T-helper 1 cell (primary cell): ENCODE measurements at places on chromosomes 3 and 15.

DNA sequence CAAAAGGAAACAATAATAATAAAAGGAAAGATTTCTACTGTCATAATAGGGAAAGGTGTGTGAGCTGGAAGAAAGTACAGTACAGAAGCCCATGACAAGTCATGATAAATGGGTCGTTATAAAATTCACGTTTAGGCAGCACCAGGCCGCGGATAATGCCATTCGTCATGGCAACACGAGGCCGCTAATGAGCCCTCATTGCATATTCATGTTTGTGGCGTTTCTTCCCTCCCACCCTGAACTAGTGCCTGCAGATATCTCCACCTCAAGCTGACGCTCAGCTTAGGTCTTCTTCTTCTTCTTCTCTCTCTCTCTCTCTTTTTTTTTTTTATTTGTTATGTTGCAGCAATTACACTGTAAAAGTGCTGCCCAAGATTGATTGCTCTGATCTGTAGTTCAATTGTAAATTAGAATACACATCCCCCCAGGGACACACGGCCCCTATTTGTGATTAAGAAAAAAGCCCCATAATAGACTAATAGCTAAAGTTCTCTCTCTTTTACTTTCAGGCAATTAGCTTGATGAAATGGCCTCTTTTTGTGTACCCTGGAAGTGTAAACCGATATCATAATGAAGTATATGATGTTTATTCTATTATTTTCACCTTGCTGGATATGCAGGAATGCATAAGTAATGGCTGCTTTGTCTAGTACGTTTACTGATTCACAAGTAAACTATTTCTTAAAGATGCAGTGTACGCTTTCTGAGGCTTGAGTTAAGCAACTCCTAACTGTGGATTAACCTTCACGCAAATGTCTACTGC lies 61.9 kb upstream of the NR2F2 start:
- no peak for DNase-seq

- no peak for DNase-seq
Observed at GRCh38 chr3:138684396-138684795, 75.8 kb downstream of the FAIM start.

DNA sequence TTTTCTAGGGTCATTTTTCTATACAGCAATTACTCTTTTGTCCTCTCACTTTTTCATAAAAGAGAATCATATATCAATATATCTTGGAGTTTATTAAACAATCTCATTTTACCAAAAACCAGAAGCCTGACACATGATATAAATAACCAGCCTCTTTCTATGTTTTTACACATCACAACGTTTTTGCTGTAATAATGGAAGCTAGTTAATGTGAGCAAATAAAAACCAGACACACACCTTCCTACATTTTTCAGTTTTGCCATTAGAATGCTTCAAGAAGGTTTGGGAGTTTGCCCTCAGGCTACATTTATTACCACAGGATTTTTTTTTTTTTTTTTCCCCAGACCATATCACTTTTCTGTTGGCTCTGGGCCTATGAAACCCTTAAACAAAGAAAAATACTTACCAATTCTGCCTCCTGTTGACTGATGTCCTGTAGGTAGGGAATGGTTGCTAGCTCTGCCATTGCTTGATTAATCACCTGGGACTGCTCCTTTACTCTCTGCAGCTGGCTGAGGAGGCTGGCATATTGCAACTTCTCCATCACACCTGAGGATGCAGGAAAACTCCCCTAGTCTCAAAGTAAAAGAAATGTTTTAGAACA lies 165.5 kb downstream of the ECT2 start:
- no peak for DNase-seq

GRCh38 chr15:45456212-45457106 lies 66.1 kb downstream of the SLC30A4 start:
- peak; percentile 50 for DNase-seq

DNA sequence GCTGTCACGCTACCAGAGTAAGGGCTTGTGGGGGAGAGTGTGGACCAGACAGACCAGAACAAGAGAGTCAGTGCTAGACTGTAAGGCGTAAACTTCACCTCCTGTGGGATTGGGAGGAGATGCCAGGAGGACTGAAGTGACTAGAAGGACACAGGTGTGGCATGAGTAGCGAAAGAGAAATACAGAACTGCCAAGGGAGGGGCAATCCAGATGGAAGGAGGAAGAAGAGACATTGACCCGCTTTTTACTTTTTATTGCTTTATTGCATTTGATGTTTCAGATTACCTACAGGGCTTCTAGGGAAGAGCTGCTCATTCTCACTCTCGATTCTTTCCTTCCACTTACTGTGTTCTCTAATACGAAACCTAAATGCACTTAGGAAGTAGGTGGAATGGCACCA lies 2.1 kb downstream of the POGLUT1 start:
- no peak for DNase-seq

GRCh38 chr3:150870406-150870805 lies 34.8 kb downstream of the MINDY4B start:
- no peak for DNase-seq

DNA sequence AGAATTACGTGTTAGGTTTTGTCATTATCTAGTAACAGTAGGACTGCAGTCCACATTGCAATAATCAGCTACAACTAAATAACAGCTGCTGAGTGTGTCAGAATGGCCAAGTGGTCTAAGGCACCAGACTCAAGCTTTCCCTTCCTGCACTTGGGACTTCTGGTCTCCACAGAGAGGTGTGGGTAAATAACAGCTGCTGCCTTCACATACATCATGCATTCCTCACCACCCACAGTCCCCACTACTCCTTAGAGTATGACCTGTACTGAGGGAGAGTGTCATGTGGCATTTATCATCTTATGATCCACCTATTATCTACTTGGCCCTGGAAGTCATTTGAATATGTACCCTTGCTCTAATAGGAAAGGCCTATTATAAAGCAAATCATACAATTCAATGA lies 22.2 kb upstream of the ZMAT3 start:
- DNase-seq: no peak

DNA sequence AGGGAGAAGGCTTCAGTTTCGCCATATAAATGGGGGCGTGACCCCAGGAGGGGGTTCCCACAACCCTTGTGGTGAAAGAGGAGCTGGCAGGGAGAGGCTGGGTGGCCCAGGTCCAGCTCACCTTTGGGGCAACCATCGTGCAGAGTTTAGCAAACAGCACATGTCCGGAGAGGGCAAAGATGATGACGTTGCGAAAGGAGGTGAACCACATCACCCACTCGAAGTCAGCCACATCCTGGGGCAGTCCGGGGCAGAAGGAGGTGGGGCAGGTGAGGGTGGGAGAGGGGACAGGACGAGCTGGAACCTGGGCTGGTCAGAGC lies 3.7 kb downstream of the HHATL start:
- no peak for DNase-seq

GRCh38 chr15:68371851-68372250 lies 60.1 kb downstream of the ITGA11 start:
- DNase-seq: no peak

DNA sequence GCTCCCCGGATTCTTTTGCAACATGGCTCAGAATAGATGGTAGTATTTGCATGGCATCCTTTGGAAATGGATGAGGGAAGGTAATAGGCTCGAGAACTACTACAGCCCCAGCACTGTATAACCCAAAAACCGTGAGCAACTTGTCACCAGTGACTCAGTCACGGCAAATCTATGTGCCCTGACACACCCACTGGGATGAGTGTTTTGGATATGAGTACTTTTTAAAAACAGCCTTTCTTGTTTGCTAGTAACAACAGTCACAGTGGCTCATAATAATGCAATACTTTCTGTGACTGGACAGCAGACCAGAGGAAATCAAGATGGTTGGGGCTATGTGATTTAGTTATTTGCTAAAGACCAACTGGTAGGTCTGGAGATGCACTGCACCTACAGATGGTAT lies 299.6 kb downstream of the ULK4 start:
- DNase-seq: no peak

DNA sequence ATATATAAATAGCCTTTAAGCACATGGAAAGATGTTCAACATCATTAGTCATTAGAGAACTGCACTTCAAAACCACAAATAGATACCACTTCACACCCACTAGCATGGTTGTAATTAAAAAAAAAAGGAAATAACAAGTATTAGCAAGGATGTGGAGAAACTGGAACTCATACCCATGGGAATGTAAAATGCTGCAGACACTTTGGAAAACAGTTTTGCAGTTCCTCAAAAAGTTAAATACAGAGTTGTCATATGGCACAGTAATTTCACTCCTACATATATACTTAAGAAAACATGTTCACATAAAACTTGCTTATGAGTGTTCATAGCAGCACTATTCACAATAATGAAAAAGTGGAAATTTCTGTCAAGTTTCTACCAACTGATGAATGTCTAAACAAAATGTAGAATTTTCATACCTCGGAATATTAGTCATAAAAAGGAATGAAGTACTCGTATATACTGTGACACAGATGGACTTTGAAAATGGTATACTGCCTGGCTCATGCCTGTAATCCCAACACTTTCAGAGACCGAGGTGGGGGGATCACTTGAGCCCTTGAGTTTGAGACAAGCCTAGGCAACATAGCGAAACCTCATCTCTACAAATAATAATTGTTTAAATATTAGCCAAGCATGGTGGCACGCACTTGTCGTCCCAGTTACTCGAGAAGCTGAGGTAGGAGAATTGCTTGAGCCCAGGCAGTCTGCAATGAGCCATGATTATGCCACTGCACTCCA lies 28.1 kb downstream of the BCL2A1 start:
- no peak for DNase-seq

GRCh38 chr15:101139986-101140696 lies 111.7 kb downstream of the CHSY1 start:
- no peak for DNase-seq

- no peak for DNase-seq
Observed at GRCh38 chr3:188400494-188401243, 246.7 kb downstream of the LPP start.

DNA sequence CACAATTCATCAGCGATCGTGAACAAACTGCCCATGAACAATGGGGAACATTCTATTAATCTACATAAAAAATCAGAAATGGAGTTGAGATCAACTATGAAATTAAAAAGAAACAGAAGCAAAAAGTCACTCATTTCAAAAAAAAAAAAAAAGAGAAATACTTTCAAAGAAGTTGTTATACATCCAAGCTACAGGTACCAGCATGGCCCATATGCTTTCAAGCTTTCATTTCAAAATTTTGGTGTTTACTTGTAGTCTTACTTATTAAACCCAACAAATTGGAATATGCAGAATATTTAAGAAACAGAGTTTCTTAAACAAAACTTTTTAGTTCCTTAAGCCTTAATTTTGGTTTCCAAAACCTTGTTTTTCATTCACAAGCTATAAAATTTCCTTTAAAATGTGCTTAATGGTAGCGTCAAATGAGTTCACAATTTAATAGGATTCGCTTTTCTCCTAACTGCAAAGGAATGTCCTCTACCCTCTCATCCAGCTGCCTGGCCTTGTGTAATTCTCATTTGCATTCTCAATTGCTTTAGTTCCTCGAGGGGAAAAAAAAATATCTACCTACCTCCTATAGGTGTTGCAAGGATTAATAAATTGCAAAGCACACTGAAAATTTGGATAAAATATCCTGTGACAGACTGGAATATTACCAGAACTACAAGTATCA lies 565.2 kb downstream of the ROBO1 start:
- no peak for DNase-seq

DNA sequence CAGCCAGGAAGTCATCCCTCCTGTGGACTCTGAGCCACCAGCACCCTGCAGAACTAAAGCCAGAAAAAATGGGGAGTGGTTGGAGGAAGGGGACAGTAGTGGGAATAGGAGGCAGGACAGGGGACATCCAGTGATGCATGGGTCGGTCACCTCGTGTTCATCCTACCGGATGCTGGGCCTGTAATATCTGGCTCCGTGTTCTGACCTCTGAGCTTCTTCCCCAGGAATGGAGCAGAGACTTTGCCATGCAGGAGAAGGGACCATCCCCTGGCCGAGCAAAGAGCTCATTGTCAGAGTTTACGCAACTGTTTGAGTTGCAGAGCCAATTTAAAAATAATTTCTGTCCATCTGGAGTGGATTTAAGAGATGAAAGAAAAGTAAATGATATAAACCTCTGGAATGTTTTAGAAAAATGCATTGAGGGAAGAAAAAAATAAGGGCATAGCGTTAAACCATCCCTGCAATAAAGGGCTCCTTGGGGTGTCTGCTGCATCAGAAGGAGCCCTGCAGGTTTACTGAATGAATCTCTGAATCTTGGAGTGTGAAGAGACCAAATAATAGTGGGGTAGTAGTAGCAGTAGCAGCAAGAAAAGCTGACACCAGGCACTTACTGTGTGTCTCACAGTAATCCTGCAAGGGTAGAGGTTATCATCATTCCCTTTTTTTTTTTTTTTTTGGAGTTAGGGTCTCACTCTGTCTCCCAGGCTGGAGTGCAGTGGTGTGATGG lies 70.9 kb downstream of the AAGAB start:
- no peak for DNase-seq

- DNase-seq: peak; percentile 42
Observed at GRCh38 chr3:58167431-58168351, 43.1 kb downstream of the DNASE1L3 start.

GRCh38 chr15:85788771-85789495 lies 5.8 kb downstream of the KLHL25 start:
- no peak for DNase-seq

DNA sequence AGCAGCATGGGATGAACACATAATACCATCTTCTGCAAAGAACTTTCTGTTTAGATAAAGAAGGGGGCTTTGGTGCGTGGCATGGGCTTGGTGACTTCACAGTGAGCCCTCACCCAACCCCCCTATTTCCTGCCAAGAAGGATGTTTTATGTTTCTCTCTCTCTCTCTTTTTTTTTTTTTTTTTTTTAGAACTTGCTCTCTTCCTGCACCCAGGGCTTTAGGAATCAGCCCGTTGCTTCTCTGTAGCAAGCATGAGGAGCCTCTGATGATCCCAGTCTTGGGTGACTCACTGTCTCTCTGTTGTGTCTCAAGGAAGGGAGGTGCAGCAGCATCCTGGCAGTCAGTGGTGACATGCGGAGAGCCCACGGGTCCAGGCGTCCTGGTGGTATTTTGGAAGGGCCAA lies 49.1 kb downstream of the CCK start:
- DNase-seq: peak; percentile 20

- DNase-seq: no peak
Observed at GRCh38 chr15:100920516-100921135, 1.5 kb downstream of the LRRK1 start.

DNA sequence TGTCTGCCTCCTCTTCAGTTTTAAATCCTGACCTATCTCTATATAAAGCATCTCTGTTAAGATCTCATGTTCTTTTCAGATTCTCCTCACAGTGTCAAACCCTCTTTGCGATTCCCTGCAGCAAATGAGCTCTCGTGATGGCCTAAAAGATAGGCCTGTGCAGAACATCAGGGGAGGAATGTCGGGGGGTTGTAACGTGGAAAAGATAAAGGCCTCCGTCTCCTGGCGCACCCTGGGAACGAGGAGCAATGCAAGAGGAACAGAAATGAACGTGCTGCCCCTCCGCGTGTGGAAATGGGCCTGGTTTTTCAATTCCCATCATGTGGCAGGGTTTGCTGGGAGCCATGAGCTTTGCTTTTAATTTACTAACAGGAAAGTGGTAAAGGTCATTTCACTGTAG lies 285.0 kb upstream of the TPM1 start:
- no peak for DNase-seq
